ENCODE measurements at places on chromosomes 5 and 9. TPM values are rescaled to one million over a fixed set of nuclear protein-coding genes. Genes with fewer than 3 reads are reported as not detected.

DNA sequence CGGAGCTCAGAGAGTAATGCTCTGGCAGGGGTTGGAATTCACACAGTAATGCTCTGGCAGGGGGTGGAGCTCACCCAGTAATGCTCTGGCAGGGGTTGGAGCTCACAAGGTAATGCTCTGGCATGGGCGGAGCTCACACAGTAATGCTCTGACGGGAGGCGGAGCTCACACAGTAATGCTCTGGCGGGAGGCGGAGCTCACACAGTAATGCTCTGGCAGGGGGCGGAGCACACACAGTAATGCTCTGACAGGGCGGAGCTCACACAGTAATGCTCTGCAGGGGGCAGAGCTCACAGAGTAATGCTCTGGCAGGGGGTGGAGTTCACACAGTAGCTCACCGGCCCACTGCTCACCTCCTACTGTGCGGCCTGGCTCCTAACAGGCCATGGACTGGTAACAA is 47.2 kb upstream of the LPCAT1 start:
- DNase-seq = no peak

DNA sequence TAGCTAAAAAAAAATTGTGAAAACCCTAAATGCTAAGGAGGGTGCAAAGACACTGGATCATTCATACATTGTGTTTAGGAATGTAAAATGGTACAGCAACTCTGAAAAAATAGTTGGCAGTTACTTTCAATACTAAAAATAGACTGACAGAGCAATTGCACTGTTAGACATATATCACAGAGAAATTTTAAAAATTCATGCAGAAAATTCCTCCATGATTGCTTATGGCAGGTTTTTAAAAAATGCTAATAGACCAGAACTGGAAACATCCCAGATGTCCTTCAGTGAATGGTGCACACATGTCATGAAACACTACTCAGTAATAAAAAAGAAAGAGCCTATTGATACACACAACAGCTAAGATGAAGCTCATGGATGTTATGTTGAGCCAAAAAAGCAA is 349.8 kb upstream of the DAB2 start:
- DNase-seq = no peak

DNA sequence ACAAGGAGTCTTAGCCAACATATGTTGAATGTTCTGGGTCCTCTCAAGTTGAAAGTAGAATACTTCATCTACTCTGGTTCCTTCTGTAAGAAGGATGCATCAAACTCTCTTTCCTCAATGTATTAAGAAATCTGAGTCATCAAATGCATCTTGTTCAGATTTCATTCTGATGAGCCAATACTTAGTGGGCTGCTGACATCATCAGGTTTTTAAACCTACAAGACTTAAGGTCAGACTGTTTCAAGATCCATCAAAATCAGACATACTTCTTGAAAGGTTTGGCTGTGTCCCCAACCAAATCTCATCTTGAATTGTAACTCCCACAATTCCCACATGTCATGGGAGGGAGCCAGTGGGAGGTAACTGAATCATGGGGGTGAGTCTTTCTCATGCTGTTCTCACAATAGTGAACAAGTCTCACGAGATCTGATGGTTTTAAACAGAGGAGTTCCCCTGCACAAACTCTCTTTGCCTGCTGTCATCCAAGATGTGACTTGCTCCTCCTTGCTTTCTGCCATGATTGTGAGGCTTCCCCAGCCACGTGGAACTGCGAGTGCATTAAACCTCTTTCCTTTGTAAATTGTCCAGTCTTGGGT is 168.8 kb downstream of the RAPGEF6 start:
- DNase-seq = no peak

SLC45A2 gene
- 1.2 TPM for total RNA-seq
